Cardiac fibroblast (primary cell): ENCODE measurements at places on chromosomes 7 and 10.

DNA sequence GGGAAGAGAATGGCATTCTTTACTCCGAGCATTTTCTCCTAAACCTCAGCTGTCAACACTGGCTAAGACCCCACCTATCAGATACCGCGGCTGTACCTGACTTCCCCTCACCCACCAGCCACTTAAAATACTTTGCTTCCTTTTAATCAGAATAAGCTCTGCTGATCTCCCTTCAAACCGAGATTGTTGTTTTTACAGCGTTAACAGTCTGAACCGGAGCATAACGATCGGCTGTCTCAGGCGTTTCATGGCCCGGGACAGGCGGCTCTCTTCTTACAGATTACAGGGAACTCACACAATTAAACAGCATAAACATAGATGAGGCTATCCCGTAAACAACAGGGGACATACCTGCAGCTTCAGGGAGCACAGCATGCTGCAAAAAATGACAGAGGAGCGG lies 174.3 kb upstream of the RNF32 start:
- no peak for DNase-seq

DNA sequence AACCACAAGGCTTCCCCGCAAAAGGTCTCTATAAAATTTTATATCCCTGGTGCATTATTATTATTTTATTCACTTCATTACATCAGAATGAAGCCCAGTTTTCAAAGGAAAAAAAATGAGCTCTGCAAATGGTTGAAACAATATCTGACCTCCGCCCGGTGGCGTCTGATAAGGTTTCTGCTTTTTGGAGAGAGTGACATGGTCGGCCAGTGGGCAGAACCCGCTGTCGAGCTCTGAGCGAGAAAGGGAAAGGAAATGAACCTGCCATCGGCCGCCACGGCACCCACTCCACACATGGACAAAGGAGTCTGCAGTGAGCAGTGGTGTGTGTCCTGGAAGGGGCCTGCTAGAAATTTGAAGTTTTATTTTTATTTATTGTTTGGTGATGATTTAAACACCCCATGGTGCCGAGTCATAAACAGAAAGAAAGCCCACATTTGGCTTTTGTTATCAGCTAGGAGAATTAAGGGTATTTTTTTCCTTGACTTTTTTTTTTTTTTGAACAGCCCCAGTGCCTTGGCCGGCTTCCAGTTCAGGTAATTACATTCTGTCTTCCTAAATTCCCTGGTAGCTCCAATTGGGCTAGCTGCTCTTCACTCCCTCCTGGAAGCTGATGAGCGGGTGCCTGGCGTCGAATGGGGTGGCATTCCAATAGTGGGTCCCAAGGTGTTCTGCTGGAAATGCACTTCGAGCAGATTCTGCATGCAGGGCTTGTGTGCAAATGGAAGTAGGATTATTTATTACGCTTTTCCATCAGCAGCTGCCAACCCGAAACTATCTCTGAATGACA lies 149.4 kb upstream of the MKI67 start:
- no peak for DNase-seq

- DNase-seq: no peak
These were observed 212.8 kb downstream of the ANK3 start for GRCh38 chr10:60176925-60177324.

DNA sequence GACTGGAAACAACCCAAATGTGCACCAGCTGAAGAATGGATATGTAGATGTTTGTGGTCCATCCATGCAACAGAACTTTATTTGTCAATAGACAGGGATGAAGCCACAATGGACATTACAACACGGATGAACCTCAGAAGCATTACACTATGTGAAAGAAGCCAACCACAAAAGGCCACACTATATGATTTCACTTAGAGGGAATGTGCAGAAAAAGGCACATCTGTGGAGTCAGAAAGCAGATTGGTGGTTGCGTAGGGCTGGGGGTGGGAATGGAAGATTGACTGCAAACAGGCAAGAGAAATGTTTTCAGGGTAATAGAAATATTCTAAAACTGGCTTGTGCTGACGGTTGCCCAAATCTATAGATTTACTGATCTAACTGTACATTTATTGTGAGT lies 34.3 kb upstream of the WASHC2A start:
- peak; percentile 75 for DNase-seq

GRCh38 chr7:130951976-130952876 lies 218.2 kb upstream of the KLF14 start:
- no peak for DNase-seq

GRCh38 chr10:43372765-43373361 lies 1.4 kb downstream of the FXYD4 start:
- no peak for DNase-seq

- no peak for DNase-seq
These were observed 292.0 kb downstream of the PHTF2 start for GRCh38 chr7:78090616-78091015.

DNA sequence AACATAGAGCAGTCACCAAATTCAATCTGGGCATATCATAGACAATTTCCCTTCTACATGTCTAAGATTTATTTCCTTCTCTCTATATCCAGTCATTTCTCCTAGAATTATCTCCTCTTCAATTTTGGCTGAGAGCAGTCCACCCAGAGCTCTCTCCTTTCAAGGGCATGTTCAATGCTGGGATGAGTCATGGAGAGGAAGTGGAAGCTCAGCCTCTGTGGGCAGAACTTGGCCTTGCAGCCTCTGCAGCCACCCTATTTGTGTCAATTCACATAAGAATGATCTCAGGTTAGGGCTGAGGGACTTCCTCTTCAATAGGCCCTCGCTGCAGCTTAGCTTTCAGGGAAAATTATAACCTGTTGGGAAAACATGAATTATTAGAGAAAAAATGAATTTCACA lies 560.8 kb downstream of the POM121L12 start:
- DNase-seq: peak; percentile 3

- peak; percentile 71 for DNase-seq
These were observed 2.1 kb downstream of the TRDMT1 start for GRCh38 chr10:17199351-17199804.

- DNase-seq: no peak
These were observed 548.0 kb downstream of the CCSER2 start for GRCh38 chr10:84876116-84876999.

GRCh38 chr10:98589691-98590090 lies 143.0 kb upstream of the HPS1 start:
- DNase-seq: no peak

DNA sequence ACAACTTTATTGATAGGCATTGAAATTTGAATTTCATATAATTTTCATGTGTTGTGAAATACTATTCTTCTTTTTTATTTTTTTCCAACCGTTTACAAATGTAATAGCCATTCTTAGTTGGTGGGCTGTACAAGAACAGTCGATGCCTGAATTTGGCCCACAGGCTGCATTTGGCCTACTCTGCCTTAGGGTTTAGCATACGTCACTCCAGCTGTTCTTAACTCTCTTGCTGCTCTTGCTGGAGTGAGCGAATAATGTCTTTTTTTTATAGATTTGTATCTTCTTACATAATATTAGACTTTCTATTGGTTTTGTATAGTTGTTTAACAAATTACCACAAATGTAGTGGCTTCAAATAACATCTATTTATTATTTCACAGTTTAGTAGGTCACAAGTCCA lies 163.4 kb upstream of the MKI67 start:
- DNase-seq: no peak

- peak; percentile 61 for DNase-seq
These were observed 52.8 kb downstream of the ARHGAP22 start for GRCh38 chr10:48551861-48552591.

GRCh38 chr7:31553661-31554081 lies 39.8 kb downstream of the ITPRID1 start:
- DNase-seq: no peak

- DNase-seq: peak; percentile 21
These were observed 39.4 kb downstream of the PLXNA4 start for GRCh38 chr7:132536654-132537395.

- no peak for DNase-seq
These were observed 94.3 kb downstream of the IDE start for GRCh38 chr10:92479547-92479946.

DNA sequence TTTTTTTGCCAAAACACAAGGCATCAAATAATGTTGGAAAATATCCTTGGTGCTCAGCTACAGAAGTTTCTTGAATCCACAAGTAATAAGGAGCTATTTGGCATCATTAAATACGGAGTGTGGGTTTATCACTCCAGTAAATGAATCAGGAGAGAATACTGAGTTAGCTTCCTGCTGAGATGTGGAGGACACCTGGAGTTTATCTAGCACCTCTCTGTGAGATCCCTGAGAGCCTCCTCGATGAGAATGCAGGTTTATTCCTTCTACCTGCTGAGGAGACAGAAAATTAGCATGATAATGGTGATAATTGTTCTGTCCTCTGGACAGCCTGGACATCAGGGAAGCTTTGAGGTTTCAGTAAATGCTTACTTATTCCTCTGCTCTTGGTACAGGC lies 40.5 kb downstream of the NRG3 start:
- DNase-seq: no peak

DNA sequence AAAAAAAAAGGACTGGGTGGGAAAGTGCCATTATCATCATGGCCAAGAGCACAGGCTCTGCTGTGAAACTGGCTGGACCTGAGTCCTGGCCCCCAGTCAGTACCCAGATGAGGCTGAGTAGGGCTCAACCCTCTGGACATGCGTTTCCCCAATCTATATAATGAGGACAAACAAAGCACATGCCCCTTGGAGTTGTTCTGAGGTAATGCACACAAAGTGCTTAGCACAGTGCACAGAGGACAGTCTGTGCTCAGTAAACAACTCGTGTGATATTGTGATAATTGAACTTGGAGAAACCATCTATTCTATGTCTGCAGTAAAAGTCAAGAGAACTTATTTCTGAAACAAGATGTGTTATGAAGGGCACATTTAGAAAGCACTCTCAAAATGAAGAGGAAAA lies 138.8 kb downstream of the KCNMA1 start:
- no peak for DNase-seq

DNA sequence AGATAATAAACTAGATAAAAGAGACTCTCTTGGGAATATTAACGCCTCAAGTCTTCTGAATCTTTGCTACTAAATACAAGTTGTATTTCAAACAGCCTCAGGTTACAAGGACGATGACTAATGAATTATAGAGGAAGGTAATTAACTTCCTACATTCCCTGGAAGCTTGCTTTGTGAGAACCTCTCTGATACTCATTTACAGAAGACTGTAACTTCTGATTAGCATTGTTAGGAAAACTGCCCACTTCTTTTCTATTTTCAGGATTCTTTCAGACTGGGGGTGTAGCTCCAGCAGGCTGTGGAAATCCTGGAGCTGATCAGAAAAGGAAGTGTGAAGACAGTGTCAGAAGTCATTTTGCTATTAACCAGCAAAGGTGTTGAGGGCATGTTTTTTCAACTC lies 316.7 kb upstream of the NPSR1 start:
- no peak for DNase-seq

GRCh38 chr10:113305871-113306270 lies 247.0 kb upstream of the HABP2 start:
- peak; percentile 60 for DNase-seq

DNA sequence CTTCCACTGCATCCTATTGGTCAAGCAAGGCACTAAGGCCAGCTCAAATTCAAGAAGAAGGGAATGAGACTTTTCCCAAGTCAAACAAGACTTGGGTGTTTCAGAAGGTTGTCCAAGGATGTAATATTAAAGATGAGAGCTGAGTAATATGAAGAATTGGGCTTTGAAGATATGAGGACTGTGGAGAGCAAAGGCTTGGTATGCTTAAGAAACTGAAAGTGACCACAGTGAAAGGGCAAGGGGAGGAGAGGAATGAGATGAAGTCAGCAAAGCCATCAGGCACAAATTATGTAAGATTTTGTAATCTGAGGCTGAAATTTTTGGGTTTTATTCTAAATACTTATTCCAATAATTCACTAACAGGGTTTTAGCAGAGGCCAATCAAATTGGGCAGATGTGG lies 38.6 kb upstream of the NPY start:
- DNase-seq: no peak
